ENCODE measurements at places on chromosomes 7 and 10.

DNA sequence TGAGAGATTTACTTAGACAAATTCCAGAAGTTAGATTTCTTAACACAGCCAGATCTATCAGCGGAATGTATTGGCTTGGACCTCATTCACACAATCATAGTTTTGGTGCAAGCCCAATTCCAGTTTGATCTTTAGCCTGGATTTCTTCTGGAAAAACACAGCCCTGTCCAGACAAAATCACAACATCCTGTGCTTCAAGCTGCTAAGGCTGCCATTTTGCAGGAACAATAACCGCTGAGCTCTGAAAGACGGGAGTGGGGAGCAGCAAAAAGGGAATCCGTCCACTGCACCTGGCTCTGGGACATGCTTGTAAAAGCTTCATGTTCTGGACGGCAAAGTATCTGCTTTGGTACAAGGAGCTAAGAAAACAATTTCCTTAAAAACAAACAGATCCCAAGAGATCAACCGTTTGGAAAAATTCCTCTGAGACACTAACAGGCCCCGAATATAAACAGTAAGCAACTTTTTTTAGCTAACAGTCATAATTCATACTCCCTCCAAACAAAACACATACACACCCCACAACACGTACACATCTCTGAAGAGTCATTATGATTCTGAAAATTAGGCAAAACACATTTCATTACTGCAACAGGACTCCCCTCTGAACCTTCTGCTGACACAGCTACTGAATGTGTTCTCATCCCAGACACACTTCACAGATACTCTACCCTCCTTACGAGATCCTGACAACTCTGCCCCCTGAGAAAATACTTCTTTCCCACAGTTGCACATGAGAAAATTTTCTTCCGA, 32.4 kb downstream of the ITIH5 start:
- no peak for DNase-seq

DNA sequence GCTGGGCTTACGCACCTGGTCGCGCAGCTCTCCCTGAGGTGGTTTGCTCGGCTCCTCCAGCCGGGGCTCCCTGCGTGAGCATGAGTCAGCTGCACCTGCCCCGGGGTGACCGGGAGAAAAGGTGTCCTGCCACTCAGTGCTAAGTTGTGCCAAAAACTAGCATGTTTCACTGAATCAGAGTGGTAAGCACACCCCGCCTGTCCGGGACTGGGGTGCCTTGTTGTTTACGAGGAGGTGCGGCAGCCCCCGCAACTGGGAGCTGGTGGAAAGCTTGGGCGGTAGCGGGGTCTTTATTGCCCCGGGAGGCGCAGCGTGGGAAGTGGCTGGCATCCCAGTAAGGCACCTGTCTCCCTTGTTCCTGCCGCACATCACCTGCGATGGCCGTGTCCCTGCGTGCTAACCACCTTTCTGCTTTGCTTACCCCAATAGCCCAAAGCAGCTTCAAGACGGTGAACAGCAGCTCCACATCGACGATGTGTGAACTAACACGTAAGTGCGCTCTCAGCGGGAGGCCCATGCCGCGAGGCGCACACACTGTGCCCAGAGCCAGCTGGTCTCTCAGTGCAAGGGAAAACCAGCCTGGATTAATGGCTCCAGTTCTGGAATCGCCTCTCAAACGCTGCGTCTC, 506.6 kb upstream of the FOXK1 start:
- no peak for DNase-seq

GRCh38 chr7:2099048-2099957, 133.4 kb downstream of the MAD1L1 start:
- DNase-seq, result no peak

GRCh38 chr10:30630571-30630970, 1.0 kb upstream of the LYZL2 start:
- DNase-seq, result no peak

DNA sequence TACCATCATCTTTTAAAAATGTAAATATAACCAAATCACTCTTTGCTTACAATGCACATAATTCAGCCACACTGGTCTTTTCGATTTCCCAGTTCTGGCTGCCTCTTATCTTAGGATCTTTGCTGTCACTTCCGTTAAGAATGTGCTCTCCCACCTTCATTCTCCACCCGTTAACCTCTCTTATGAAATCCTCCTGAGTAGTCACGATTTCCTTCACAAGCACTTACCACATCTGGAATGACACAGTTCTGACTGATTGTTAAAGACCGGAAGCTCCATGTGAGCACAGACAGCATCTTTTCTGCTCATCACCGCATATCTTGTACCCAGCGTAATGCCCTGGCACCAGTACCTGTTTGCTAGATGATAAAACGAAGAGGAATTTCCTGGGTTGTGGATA, 84.3 kb downstream of the CUL2 start:
- peak; percentile 100 for DNase-seq

DNA sequence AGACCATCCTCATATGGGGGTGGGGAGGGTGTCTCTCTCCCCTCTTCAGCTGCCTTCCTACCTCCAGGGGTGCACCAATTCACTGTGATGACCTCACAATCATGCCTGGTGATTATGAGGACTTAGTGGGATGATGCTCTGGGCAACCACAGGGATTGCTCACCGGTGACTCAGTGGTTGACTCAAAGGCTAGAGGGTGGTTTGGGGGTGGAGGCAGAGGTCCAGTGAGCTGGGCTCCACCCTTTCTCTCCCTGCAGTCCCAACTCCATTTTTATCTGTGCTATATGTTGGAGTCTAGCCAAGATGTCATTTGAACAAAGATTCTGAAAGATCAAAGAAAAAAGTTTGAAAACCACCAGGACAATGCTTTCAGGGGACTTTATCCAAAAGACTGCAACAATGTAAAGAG, 286.9 kb downstream of the KCNMA1 start:
- peak; percentile 91 for DNase-seq

DNA sequence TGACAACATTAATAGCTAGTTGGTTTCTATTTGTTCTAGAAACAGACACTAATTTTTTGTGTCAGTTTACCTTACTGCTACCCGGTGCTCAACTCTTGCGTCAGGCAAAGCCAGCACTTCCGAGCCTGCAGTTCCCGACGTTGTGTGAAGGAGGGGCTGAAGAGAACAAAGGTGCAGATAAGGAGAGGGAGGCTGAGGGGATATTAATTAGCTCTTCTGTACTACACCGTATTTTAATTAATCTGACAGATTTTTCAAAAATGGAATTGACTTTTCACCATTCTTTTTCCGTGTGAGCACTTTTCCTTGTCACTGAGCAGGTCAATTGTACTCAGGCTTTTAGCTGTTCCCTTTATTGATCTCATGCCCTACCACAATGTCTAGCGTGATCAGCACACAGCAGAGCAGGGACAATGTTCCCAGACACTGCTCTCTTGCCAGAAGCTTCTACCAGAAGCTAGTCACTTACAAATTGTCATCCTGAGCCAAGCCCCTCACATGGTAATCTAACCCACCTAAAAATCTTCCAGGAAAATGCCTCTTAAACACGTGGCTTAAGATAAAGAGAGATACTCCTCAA, 650.5 kb upstream of the MKI67 start:
- no peak for DNase-seq

DNA sequence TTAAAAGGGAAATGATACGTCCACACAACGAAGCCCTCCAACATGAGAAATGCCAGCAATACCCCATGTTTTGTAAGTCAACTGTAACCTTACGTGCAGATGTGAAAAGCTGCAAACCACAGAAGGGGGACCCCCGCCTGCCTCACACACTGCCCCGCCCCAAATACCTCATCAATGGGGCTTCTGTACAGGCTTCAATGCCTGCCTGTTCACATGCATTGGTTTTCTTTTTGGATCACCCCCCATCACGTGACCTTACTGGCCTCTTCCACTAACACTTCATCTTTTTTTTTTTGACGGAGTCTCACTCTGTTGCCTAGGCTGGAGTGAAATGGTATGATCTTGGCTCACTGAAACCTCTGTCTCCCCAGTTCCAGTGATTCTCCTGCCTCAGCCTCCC, 224.0 kb downstream of the TNS3 start:
- no peak for DNase-seq

GRCh38 chr7:55160539-55160938, 141.7 kb downstream of the EGFR start:
- no peak for DNase-seq

DNA sequence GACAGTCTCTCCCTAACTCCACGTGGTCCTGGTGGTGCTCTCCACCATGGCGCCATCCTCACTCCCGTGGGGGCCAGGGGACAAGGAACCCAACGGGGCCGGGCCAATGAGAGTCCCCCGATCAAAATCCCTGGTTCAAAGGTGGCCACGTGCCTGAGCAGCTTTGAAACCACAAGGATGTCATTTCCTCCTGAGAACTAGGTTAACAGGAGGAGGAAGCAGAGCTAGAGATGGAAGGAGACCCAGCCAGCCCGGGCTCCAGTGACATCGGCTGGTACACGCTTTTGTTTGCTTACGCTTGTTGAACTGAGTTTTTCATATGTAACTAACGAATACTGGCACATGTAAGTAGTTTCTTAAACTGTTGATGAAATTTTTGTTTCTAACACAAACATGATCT, 61.7 kb downstream of the PRPF18 start:
- no peak for DNase-seq

DNA sequence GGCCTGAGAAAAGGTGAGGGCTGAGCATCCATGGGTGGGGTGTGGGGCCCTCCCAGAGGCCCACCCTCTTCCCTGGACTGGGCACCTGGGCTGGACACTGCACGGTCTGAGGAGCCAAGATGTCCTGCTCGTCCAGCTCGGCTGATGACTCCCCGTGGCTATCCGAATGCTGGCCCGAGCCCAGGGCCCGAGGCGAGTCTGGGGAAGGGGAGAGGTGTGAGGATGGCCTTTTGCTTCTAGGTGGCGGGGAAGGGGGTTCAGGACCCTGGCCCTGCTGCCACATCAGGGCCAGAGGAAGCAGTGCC, 7.1 kb downstream of the NACAD start:
- DNase-seq, result no peak

- DNase-seq, result no peak
Measured at GRCh38 chr7:44167920-44168319, 21.3 kb downstream of the GCK start.

GRCh38 chr7:6157685-6158423, 114.6 kb downstream of the CYTH3 start:
- no peak for DNase-seq

DNA sequence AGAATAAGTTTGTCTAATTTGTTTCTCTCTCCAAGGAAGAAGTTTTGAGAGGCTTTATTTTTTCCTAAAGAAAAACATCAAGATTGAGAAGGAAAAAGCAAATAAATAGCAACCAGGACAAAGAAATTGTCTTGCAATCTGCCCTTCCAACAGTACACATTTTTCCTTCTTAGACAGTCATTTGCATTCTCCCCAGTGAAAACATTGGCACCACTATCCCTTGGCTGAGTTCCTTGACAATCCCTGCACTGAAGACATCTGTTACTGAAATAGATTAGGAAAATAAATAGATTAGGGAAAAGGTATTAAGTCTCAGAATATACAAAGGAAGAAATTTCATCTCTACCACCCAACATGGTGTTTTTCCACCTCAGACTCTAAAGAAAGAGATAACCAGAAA, 12.2 kb upstream of the TMEM243 start:
- no peak for DNase-seq

GRCh38 chr7:81624021-81624592, 145.7 kb downstream of the HGF start:
- DNase-seq, result no peak

DNA sequence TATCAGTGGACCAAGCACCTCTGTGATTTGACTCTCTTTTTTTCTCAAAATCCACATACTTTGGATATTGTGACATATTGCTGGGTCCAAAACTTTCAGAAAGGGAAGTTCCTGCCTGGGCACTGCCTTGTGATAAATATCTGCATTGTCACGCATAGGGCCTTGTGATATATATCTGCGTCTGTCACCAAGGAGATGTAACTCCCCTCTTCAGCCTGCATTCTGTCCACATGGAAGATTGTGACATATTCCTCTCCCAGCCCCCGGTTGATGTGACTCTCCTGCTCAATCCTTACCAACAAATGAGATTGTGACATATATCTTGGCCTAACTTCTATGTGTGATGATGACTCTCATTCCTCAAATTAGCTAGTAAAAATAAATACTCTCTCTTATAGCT, 25.4 kb upstream of the ZNF107 start:
- no peak for DNase-seq

DNA sequence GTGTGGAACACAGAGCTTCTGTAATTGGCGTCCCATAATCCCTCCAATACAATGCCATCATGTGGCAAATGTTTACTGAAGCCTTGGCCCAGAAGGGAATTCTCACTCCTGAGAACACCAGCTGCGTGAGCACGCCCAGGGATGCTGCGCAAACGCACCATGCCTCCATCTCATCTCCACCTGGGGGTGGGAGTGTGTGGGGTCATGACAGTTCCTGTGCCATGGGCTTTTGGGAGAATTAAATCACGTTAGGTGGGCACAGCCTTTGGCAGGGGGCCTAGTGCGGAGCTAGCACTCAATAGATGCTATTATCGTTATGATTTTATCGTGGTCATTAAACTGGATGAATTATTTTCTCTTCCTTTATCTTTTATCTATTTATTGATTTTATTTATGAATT, 15.8 kb downstream of the WDFY4 start:
- no peak for DNase-seq

DNA sequence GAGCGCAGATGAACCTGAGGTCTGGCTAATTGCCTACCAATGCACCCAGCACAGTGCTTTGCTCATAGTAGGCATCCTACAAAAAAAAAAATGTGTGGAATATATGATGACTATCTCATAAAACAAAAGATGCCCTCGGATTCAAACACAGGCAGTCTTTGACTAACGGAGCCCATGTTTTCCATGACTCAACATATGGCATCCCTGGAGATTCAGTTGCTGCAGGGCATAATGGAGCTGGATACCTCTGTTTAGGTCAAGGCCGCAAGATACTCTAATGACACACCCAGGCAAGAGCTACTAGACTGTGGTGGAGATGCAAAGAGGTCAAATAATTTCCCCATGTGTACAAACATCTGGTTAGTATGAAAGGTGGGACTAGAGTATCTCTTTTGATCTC, 16.3 kb downstream of the CUBN start:
- DNase-seq, result no peak

GRCh38 chr10:71372882-71373495, 23.7 kb upstream of the CDH23 start:
- no peak for DNase-seq

- DNase-seq, result no peak
Measured at GRCh38 chr10:132056663-132057062, 9.1 kb upstream of the JAKMIP3 start.

DNA sequence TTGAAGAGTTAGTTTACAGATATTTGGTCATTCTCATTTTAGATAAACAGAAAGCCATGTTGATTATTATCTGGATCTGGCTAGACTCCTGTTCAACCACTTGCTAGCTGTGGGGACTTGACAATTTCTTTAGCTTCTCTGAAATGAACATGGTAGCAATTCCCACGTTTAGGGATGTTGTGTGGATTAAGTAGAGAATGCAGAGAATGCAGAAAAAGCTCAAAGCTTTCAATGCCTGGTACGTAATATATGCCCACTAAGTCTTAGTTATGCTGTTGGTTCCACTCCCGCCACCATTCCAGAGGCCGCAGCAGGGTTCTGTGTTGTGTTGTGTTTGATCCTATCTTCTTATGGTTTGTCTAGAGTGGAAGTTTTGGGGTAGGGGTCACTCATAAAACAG, 39.2 kb upstream of the RPA3 start:
- no peak for DNase-seq

GRCh38 chr7:81159402-81159801, 240.6 kb upstream of the SEMA3C start:
- no peak for DNase-seq

Data from RKO (cell line).